CD4-positive, alpha-beta T cell (primary cell): ENCODE measurements at places on chromosomes 1 and 21.

GRCh38 chr1:233113009-233113879 is 162.8 kb downstream of the NTPCR start:
- no peaks in the 10 kb centered on the region for H3K4me1 ChIP-seq
- no peak for DNase-seq
- no peaks in the 10 kb centered on the region for H3K27me3 ChIP-seq
- H3K27ac ChIP-seq: no peak overlapping the region

- H3K27me3 ChIP-seq: no peaks in the 10 kb centered on the region
- H3K27ac ChIP-seq: no peak overlapping the region
- no peak overlapping the region for H3K4me3 ChIP-seq
- H3K4me1 ChIP-seq: no peaks in the 10 kb centered on the region
- H3K36me3 ChIP-seq: peaks cover 4% of the 10 kb centered on the region
These were observed 101.5 kb upstream of the SLFNL1 start for GRCh38 chr1:41122851-41123518.

DNA sequence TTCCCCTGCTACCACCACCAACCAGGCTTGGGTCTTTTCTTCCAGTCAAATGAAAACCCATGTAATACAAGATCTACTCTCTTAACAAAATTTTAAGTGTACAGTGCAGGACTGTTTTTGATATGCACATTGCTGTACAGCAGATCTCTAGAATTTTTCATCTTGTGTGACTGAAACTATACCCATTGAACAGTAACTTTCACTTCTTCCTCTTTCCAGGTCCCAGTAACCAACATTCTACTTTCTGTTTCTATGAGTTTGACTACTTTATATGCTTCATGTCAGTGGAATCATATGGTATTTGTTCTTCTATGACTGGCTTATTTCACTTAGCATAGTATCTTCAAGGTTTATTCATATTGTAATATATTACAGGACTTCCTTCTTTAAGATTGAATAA is 45.3 kb upstream of the PLPPR4 start:
- no peaks in the 10 kb centered on the region for H3K27me3 ChIP-seq
- DNase-seq: no peak
- no peak overlapping the region for H3K4me3 ChIP-seq
- H3K4me1 ChIP-seq: no peaks in the 10 kb centered on the region
- no peaks in the 10 kb centered on the region for H3K36me3 ChIP-seq

GRCh38 chr1:168939110-168939946 is 167.2 kb upstream of the ATP1B1 start:
- H3K4me1 ChIP-seq: no peaks in the 10 kb centered on the region
- H3K36me3 ChIP-seq: no peaks in the 10 kb centered on the region
- no peak for DNase-seq
- no peaks in the 10 kb centered on the region for H3K27me3 ChIP-seq

GRCh38 chr21:36663033-36663855 is 35.7 kb upstream of the SIM2 start:
- H3K27me3 ChIP-seq: peaks cover 7% of the 10 kb centered on the region
- H3K4me1 ChIP-seq: no peaks in the 10 kb centered on the region
- DNase-seq: no peak
- no peaks in the 10 kb centered on the region for H3K36me3 ChIP-seq
- no peak overlapping the region for H3K4me3 ChIP-seq
- H3K27ac ChIP-seq: no peak overlapping the region

- H3K27me3 ChIP-seq: no peaks in the 10 kb centered on the region
- no peak for DNase-seq
- no peak overlapping the region for H3K4me3 ChIP-seq
These were observed 18.6 kb downstream of the KRTAP10-1 start for GRCh38 chr21:44521301-44521927.

DNA sequence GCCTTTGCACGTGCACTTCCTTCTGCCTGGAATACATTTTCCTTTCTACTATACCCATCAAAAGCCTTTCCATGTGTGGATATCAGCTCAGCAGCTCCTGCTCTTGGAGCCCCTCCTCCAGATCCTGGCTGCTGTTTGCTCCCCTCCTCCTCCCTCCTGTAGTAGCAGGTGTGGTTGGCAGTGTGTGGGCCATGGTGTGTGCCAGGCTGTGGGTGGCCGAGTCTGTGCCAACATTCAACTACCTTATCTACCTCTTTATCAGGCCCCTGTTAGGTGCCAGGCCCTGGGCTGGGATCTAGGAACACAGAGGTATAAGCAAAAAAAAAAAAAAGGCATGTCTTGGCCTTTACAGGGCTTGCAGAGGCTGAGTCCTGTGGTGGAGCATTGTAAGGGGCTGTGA is 180.6 kb upstream of the JUN start:
- no peak for DNase-seq
- no peaks in the 10 kb centered on the region for H3K36me3 ChIP-seq
- no peak overlapping the region for H3K4me3 ChIP-seq
